ENCODE measurements at places on chromosomes 4 and X. TPM values are rescaled to one million over a fixed set of nuclear protein-coding genes. Genes with fewer than 3 reads are reported as not detected.
A peak's percentile ranks its signal among the peaks of the same experiment; 100 is the strongest.

- H3K4me1 ChIP-seq: peaks cover 4% of the 10 kb centered on the region
- no peaks in the 10 kb centered on the region for H3K27me3 ChIP-seq
- H3K36me3 ChIP-seq: no peaks in the 10 kb centered on the region
Observed at GRCh38 chrX:39624166-39624565, 473.6 kb downstream of the BCOR start.

DNA sequence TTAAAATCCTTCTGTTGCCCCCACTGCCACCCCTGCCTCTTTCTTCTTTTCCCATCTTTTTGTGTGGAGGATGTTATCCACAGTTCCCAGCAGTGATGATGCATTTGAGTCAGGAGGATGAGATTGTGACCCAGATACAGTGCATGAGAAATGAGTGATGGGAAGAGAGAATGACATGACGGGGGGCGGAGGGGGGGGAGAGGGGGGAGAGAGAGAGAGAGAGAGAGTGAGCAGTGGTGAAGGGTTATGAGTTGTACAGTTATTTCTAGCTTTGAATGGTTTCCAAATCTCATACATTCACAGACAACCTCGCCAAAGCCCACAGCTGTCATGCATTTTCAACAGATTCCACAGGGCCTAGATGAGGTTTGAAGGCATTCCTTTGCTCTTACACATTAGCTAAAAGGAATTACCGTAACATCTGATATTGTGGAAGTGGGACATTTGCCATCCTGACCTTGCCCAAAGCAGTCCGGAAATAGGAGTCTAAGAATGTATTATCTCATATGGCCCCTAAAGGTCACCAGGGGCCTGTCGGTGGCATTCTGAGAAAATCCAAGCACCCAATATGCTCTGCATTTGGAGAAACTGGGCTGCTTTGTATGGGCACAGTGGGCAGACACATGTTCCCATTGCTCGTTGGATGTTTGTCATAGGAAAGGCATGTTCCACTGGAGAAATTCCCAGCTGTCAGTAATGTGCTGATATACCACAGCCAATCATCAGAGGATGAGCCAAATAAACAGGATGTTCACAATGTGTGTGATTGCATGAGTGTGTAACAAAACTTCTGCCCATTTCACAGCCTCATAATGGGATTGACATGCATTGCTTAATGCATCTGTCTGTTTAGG, 435.8 kb downstream of the SPRY1 start:
- DNase-seq: no peak
- H3K27ac ChIP-seq: no peak overlapping the region
- no peaks in the 10 kb centered on the region for H3K36me3 ChIP-seq

DNA sequence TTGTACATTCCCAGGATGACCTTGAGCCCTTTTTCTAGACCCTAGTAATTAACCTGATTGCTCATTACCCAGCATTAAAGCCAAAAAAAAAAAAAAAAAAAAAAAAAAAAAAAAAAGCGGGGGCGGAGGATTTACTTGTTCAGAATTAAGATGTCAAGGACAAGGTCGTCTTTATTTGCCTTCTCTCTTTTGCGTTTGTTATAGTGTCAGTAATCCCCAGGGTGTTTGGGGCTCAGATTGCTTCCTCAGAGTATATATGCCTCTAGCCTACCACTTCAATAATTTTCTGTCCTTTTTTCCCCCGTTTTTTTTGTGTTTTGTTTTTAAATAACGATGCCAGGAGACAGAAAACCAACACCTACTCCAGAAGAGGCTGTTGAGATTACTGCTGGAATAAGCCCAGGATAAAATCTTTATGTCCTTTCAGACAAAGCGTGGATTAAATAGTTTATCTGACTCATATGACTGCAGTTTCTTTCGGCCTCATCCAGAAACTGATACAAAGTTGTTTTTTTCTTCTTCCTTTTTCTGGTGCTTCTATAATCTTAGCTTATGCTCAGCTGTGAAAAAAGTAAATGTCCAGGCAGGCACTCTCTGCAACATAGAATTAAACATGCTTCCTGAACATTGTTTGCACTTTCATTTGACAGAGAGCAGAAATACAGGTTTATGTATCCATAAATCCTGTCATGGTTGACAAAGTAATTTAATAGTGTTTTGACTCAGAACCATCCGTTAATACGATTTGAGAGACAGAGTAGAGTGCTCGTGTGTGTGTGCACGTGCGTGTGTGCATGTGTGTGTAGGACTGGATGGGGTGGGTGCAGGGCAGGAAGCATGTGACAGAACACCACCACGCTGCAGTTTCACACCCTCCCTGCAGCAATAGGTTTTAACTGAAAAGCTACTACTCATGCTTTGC, 138.6 kb downstream of the AFF1 start:
- H3K27me3 ChIP-seq: no peaks in the 10 kb centered on the region
- peaks cover 78% of the 10 kb centered on the region for H3K4me1 ChIP-seq
- H3K27ac ChIP-seq: no peak overlapping the region
- DNase-seq: no peak
- H3K4me3 ChIP-seq: no peak overlapping the region

- DNase-seq: no peak
- H3K36me3 ChIP-seq: no peaks in the 10 kb centered on the region
- peak overlapping the region; percentile 8 for H3K4me3 ChIP-seq
- H3K27ac ChIP-seq: peak overlapping the region; percentile 77
- peaks cover 8% of the 10 kb centered on the region for H3K4me1 ChIP-seq
Observed at GRCh38 chrX:1248331-1249061, 20.1 kb upstream of the CSF2RA start.

DNA sequence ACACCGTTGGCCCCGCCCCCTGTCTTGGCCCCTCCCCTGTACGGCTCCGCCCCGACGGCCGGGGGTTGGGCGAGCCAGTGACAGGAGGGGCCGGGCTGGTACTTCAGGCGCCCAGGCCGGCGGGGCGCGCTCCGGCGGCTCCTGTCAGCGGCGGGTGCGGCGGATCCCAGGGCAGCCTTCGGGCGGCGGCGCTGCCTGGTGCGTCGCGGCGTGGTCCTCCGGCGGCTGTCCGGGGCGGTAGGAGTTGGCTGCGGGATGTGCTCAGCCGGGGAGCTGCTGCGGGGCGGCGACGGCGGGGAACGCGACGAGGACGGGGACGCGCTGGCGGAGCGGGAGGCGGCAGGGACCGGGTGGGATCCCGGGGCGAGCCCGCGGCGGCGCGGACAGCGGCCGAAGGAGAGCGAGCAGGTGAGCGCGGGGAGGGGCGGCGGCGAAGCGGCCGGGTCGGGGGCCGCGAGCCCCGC, at the start of gene FAM241A:
Gene FAM241A (plus strand): TSS at position 129 of the 464 bp plus-strand sequence. CDS start 127 bp downstream, at position 256.
- peak within 1 kb of the TSS; percentile 77 for H3K4me3 ChIP-seq
- no peaks in the 10 kb centered on the region for H3K36me3 ChIP-seq
- peak; percentile 89 for DNase-seq

- H3K27me3 ChIP-seq: no peaks in the 10 kb centered on the region
- no peak for DNase-seq
- no peaks in the 10 kb centered on the region for H3K36me3 ChIP-seq
- peak overlapping the region; percentile 43 for H3K27ac ChIP-seq
Observed at GRCh38 chrX:40261833-40262156, 164.0 kb upstream of the BCOR start.

- no peaks in the 10 kb centered on the region for H3K36me3 ChIP-seq
- no peak overlapping the region for H3K4me3 ChIP-seq
- no peak overlapping the region for H3K27ac ChIP-seq
- H3K27me3 ChIP-seq: no peaks in the 10 kb centered on the region
- no peak for DNase-seq
Observed at GRCh38 chr4:121138039-121138825, 25.9 kb downstream of the TNIP3 start.

DNA sequence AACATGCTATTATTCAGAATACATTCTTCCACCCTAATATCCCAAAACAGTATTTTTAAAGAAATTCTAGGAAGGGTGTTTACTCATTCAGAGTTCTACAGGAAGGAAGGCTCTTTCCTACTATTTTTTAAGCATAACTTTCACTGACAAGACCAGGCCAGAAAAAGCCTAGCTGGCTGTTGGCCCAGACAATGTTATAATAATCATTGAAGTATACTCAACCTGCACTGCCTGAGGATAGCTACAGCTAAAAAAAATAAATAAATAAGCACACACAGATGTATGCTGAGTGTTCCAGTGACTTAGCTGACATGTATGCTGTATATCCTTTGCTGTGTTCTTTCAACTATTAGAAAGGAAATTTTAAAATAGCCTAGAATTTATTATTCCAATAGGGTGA, 145.8 kb upstream of the SPRY1 start:
- H3K27me3 ChIP-seq: no peaks in the 10 kb centered on the region
- no peaks in the 10 kb centered on the region for H3K4me1 ChIP-seq
- H3K27ac ChIP-seq: peak overlapping the region; percentile 8
- H3K4me3 ChIP-seq: no peak overlapping the region

DNA sequence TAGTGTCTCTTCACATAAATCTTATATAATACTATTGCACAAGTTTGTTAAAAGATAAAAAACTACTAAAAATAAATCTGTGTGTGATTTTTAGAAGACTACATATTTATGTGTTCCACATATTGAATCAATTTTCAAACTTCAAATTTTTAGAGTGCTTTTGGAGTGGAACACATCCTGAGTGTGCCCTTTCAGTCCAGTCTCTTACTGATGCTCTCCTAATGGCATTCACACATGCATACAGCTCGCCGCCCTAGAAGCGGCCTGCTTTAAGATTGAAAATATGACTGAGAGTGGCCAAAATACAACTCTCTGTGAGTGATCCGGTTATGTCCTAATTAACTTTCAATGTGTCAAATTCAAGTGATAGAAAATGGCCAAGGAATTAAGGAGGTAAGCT, 628.8 kb downstream of the ANKRD50 start:
- DNase-seq: no peak
- H3K4me1 ChIP-seq: no peaks in the 10 kb centered on the region
- H3K36me3 ChIP-seq: no peaks in the 10 kb centered on the region
- H3K4me3 ChIP-seq: no peak overlapping the region
- no peak overlapping the region for H3K27ac ChIP-seq
- H3K27me3 ChIP-seq: no peaks in the 10 kb centered on the region

DNA sequence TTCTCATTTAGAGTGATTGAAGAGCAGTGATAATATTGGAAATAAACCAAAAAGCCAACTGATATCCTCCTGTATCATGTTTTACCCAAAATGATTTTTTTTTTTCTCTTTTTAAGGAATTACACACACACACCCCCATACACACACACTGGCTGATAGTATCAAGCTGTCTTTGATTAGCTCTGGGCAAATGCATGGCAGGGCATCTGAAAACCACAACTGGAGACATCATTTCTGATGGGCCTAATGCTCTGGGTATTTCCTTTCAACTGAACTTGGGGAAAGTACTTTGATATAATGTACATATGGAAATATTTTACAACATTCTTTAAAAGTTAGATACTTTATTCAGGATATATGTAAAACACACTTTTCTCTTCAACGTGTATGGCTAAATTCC, 14.2 kb upstream of the OSTC start:
- H3K4me1 ChIP-seq: no peaks in the 10 kb centered on the region
- H3K36me3 ChIP-seq: peaks cover 13% of the 10 kb centered on the region
- H3K27ac ChIP-seq: no peak overlapping the region

- no peaks in the 10 kb centered on the region for H3K27me3 ChIP-seq
- peak overlapping the region; percentile 97 for H3K27ac ChIP-seq
- peak; percentile 90 for DNase-seq
Observed at GRCh38 chr4:169612871-169613859, 782 bp upstream of the NEK1 start.

DNA sequence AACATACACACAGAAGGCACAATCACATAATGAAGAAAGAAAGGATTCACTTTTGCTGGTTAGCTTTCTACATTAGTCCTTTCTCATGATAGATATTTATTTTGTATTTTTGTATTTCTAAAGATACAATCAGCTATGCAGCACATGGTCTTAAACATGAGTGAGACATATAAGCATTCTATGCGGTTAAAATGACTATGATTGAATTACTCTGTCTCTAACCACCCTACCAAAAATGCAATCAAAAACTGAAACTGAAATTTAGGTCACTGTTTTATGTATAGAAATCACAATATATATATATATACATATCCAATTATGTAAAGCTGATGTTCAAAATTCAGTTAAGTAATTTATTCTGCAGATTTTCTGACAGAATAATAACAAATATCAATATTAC, 21.9 kb downstream of the CXXC4 start:
- H3K27ac ChIP-seq: no peak overlapping the region
- H3K4me3 ChIP-seq: no peak overlapping the region
- no peak for DNase-seq
- H3K36me3 ChIP-seq: no peaks in the 10 kb centered on the region

DNA sequence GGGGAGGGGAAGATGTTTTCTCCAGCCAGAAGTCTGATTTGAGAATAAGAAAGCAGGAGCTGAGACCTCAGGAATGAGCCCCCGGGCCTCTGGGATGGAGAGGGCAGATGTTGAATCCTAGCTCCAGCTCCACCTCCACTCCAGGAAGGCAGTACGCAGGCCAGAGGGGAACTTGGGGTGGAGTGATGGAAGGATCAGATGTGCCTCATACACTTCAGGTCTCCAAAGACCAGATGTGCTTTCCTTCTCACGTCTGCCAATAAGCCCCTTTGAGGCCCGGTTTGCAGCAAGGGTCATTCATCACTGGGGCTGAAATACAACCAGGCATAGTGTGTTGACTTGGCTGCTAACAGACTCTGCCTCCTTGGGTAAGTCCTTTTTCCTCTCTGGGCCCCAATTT, 28.1 kb downstream of the STARD8 start:
- no peaks in the 10 kb centered on the region for H3K36me3 ChIP-seq
- H3K27me3 ChIP-seq: no peaks in the 10 kb centered on the region
- no peak overlapping the region for H3K4me3 ChIP-seq
- DNase-seq: no peak

DNA sequence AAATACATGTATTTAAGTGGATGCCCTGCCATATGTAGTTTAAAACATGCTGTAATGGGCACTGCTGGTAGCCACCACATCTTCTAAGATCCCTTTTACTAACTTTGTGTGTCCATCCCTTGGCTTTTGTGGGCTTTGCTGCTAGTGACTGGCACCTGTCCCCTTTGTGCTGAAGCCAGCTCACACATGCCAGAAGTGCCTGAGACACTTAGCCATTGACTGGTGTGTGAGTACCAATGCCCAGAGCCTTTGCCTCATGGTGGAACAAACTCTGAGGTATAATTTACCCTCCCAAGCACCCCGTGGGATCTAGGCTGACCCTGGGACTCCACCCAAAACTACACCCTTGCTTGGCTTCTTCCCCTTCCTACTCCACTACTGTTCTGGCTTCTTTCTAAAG, 33.0 kb downstream of the ARHGAP6 start:
- DNase-seq: no peak
- no peak overlapping the region for H3K4me3 ChIP-seq
- H3K36me3 ChIP-seq: no peaks in the 10 kb centered on the region
- H3K27me3 ChIP-seq: no peaks in the 10 kb centered on the region
- no peaks in the 10 kb centered on the region for H3K4me1 ChIP-seq

GRCh38 chr4:110049951-110050925, 137.6 kb downstream of the EGF start:
- H3K4me1 ChIP-seq: no peaks in the 10 kb centered on the region
- H3K27me3 ChIP-seq: no peaks in the 10 kb centered on the region
- DNase-seq: peak; percentile 47

GRCh38 chr4:10622728-10623127, 61.8 kb downstream of the CLNK start:
- no peaks in the 10 kb centered on the region for H3K36me3 ChIP-seq
- H3K27ac ChIP-seq: no peak overlapping the region
- H3K27me3 ChIP-seq: no peaks in the 10 kb centered on the region
- H3K4me1 ChIP-seq: no peaks in the 10 kb centered on the region

DDIT4L gene
- 0.55 TPM for total RNA-seq

IL21 gene
- not detected for total RNA-seq

SHOX gene
- total RNA-seq: 7.5 TPM

DCAF8L2 gene
- not detected for total RNA-seq

GPRASP3 gene
- total RNA-seq: 7.3 TPM

UGT2B11 gene
- total RNA-seq: not detected

TMPRSS11F gene
- not detected for total RNA-seq

XAGE2 gene
- total RNA-seq: not detected
